ENCODE measurements at places on chromosomes 16 and 17. TPM values are rescaled to one million over a fixed set of nuclear protein-coding genes. Genes with fewer than 3 reads are reported as not detected.

DNA sequence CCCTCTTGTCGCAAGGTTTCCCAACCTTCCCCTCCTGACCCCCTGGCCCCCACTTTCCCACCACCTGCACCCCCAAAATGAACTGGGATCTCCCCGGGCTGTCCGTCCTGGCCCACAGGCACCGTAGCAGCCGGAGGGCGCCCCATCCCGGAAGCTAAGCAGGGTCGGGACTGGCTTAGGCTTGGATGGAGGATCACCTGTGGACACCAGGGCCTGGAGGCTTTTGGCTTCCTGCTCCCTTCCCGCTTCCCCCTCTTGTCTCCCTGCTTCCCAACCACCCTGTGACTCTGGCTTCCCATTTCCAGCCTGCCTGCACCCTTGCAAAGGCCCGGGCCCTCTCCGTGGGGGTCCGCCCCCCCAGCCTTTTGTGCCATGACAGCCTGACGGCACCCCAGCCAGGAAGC, 2291.3 kb downstream of the TP53TG3F start:
- no peak for ATAC-seq

- ATAC-seq = peak; percentile 5
These were observed 8.7 kb downstream of the CCL17 start for GRCh38 chr16:57413301-57413730.

GRCh38 chr16:9900576-9900975, 281.7 kb downstream of the GRIN2A start:
- no peak for ATAC-seq

GRCh38 chr16:89426736-89427530, 63.4 kb downstream of the ANKRD11 start:
- ATAC-seq = no peak

DNA sequence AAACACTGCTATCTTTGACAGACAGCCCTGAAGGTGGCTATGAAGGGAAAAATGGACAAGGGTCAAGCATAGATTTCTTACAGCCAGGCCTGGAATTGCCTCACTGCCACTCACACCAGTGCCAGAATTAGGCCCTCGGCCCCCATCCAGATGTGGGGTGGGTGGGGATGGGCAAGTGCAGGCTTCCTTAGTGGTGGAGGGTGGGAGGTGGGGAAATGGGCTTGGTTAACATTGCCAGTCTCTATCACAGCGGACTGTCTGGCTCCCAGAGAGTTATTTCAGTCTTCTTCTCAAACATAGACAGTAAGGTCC, 24.9 kb downstream of the B9D1 start:
- no peak for ATAC-seq

GRCh38 chr16:72896485-72897118, 151.3 kb downstream of the ZFHX3 start:
- ATAC-seq = no peak

GRCh38 chr16:52492789-52493357, 54.1 kb downstream of the TOX3 start:
- no peak for ATAC-seq

DNA sequence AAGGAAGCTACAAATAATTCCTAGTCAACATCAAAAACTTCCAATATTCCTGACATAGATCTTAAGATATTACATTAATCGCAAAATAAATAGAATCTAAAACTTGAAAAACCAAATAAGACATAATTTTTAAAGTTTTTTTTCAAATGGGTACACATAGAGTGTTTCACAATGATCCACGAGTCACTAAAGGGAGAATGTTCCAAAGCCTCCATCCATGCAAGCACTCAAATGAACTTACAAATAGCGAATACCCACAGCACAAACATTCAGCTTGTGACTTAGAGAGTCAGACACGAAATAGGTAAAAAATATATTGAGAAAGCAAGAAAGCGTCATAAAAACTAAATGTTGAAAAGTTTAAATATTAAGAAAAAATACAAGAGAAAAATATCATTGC, 65.7 kb downstream of the CEP112 start:
- no peak for ATAC-seq

DNA sequence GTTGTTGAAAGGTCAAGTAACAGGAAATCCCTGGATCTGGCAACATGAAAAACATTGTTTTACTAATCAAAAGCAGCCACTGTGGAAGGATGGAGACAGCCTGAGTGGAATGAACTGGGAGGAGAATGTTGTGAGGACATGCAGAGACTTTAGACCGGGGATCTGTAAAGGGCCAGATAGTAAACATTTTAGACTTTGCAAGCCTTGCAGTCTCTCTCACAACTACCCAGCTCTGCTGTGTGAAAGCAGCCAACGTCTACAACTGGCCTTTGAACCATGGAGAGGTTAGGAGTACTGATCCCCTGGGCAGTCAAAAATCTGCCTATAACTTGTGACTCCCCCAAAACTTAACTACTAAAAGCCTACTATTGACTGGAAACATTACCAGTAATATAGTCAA, 41.5 kb upstream of the TOM1L1 start:
- no peak for ATAC-seq

DNA sequence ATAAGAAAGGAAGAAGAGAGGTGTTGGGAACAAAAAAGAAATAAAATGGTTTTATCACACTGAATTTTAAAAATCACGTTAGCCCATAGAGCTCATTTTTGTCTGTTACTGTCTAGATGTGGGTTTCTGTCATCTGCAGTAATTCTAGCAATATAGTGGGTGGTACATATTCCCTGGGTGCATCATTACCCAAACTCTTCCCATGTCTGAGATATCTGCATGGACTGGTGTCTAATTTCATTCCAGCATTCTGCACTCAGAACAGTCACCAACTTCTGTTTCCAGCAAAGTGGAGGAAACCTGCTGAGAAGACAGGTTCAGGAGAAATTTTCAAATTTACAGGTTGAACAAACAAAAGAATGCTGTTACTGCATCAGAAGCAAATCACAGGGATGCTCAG, 263.8 kb downstream of the CDH11 start:
- ATAC-seq = no peak

GRCh38 chr16:1006781-1007180, 25.2 kb downstream of the SOX8 start:
- no peak for ATAC-seq

GRCh38 chr17:8800656-8801055, 1.5 kb upstream of the MFSD6L start:
- ATAC-seq = no peak

GRCh38 chr16:69724981-69725479, 1.3 kb downstream of the NQO1 start:
- no peak for ATAC-seq

DNA sequence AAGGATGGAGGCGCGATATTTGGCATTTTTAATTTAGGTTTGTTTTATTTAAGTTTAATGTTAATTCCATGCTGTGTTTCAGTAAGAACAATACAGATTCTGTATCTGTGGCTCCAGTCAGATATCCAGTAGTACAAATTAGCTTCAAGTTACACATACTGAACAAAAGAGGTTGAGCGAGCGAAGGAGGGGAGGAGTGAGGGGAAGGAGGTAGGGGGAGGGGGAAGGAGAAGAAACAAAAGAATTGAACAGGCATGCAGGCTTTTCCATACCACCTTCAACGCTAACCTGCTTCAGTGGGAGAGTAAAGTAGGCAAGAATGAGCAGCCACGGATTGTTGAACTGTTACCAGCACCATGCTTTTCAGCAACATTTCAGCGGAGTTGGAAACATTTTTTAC, 55.5 kb downstream of the YWHAE start:
- ATAC-seq = no peak

WFIKKN1 gene
- 0.08 TPM for total RNA-seq

TOP2A gene
- 56.1 TPM for total RNA-seq

PGS1 gene
- 15.9 TPM for total RNA-seq

MFAP4 gene
- total RNA-seq = 5.2 TPM

PLCG2 gene
- 8.6 TPM for total RNA-seq

SCN4A gene
- 0.12 TPM for total RNA-seq

USP31 gene
- 8.7 TPM for total RNA-seq
